ENCODE measurements at places on chromosomes 3 and 15.
A peak's percentile ranks its signal among the peaks of the same experiment; 100 is the strongest.

- no peak for DNase-seq
These were observed 35.1 kb upstream of the ADPGK start for GRCh38 chr15:72818632-72819031.

DNA sequence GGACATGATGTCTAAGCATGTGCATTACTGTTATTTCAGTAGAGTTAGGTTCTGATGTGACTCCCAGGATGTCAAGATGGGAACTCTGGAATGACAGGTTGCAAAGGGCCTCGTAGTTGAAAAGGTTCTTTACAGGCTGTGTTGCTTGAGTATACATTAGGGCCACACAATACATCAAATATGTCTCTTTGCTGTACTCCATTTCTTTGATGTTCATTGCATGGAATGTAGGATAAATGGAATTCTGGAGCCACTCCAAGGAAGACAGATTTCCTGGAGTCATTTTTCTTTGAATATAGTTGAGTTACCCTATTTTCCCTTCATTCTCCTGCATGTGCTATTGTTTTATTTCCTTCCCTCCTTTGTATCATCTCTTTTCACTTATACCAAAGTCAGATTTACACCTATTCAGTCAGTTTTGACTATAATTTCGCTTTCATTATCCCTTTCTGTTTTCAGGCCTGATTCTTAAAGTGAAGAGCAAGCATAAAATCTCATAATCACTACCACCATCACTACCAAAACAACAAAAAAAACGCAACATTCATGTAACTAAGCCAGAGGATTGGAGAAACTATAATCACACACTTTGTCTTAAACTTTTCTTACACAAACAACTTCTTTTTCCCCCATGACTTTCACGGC, 61.2 kb upstream of the PTX3 start:
- DNase-seq = no peak

- peak; percentile 2 for DNase-seq
These were observed 83.0 kb downstream of the WNT7A start for GRCh38 chr3:13796701-13797460.

- peak; percentile 100 for DNase-seq
These were observed at the start of gene IREB2 for GRCh38 chr15:78437762-78438618. Gene IREB2 (plus strand): TSS chr15:78438216. CDS start chr15:78438338, 122 bp downstream.

GRCh38 chr3:196689941-196690660, 21.9 kb downstream of the CEP19 start:
- peak; percentile 24 for DNase-seq

DNA sequence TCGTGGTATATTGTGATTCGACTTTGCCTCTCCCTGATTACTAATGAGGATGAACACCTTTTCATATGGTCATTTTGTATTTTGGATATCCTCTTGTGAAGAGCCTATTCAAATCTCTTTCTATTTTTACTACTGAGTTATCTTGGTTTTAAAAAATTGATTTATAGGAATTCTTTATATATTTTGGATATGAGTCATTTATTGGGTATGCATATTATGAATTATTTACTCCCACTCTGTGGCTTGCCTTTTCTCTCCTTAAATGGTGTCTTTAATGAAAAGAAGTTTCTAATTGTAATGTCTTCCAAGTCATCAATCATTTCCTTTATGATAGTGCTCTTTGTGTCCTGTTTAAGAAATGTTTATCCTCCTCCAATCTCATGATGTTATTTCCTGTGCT, 191.5 kb upstream of the DPH6 start:
- no peak for DNase-seq

GRCh38 chr3:119034256-119035013, at the start of gene IGSF11:
Gene IGSF11 (minus strand): TSS chr3:119034846. CDS start chr3:119034582, 264 bp downstream.
- peak; percentile 45 for DNase-seq

GRCh38 chr3:181534781-181535221, 176.9 kb upstream of the SOX2 start:
- no peak for DNase-seq

GRCh38 chr3:170012683-170013400, 25.0 kb upstream of the GPR160 start:
- no peak for DNase-seq

GRCh38 chr3:98945101-98945524, 43.6 kb upstream of the DCBLD2 start:
- DNase-seq = no peak

DNA sequence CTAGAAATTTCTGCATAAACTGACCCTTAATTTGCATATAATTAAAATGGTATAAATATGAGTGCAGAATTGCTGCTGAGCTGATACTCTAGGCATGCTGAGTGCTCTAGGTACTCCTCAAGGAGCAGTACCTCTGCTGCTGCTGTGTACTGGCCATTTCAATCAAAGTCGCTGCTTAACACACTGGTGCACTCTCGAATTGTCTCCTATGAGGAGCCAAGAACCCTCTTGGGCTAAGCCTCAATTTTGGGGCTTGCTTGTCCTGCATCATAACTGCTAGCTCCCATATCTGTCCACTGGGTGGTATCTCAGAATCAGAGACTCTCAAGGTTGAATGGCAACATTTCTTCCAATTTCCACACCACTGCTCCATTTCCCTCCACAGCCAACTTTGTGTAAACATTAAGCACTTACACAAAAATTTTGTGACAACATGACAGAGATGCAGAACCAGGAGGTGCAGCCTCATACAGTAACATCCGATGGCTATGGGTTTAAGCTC, 82.5 kb downstream of the XXYLT1 start:
- DNase-seq = no peak

DNA sequence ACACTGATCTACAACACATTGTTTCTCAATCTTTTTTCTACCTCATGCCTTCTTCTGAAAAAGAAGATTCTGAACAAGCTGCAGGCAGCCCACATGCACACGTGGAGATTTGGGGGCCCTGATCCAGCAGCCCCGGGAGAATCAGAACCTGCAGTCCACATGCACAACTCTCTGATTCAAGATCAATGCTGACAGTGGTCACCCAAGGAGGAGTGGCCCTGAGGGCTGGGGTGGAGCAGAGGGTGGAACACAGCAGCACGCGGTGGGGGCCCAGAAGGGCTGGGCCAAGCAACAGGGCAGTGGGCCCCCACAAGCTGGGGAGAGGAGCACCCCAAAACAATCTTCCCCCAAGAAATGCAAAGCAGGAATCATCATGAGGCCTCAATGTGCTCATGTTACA, 202.1 kb upstream of the NSMCE3 start:
- DNase-seq = no peak

GRCh38 chr15:64693134-64693533, 82.3 kb downstream of the RBPMS2 start:
- peak; percentile 84 for DNase-seq

DNA sequence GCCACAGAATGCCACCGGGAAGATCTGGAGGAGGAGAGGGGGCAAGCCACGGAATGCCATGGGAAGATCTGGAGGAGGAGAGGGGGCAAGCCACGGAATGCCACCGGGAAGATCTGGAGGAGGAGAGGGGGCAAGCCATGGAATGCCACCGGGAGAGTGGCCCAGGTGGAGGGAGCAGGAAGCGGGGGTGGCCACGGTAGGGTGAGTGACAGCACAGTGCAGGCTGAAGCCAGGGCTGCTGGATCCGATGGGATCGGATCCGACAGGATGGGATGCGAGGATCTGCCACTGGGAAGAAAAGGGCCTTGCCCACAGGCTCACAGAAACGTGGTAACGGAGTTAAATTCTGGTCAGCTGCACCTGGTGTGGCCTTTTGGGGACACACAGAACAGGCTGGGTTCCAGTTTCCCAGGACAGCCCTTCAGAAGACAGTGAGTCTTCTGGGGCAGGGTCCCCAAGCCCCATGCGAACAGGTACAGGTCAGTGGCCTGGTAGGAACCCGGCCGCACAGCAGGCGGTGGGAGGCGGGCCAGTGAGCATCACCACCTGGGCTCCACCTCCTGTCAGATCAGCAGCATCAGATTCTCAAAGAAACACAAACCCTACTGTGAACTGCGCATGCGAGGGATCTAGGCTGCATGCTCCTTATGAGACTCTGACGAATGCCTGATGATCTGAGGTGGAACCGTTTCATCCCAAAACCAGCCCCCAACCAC, 58.8 kb downstream of the XXYLT1 start:
- no peak for DNase-seq

DNA sequence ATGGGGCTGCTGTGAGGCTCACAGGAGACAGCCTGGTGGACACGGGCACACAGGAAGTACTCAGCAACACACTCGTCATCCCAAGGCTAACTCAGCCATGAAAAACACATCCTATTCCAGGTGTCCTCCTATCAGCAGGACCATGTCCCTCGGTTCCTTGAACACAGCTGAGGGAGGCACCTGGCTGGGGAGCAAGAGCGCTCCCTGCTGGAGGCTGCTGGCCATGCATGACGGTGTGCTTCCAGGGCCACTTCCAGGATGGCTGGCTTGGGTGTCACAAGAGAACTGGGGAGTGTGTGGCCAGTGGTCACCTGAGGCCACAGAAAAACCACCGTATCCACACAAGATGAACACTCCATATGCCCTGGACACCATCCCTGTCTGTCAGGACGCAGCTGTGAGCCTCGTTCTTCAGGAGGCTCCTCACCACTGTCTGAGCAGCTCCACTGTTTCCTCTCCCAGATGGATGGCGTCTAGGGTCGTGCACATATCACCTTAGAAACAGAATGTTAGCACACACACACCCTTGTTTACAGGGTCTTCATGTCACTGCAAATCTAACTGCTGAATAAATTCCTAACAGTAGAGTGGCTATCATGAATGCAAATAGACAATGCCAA, 31.0 kb downstream of the POC1A start:
- DNase-seq = peak; percentile 84

DNA sequence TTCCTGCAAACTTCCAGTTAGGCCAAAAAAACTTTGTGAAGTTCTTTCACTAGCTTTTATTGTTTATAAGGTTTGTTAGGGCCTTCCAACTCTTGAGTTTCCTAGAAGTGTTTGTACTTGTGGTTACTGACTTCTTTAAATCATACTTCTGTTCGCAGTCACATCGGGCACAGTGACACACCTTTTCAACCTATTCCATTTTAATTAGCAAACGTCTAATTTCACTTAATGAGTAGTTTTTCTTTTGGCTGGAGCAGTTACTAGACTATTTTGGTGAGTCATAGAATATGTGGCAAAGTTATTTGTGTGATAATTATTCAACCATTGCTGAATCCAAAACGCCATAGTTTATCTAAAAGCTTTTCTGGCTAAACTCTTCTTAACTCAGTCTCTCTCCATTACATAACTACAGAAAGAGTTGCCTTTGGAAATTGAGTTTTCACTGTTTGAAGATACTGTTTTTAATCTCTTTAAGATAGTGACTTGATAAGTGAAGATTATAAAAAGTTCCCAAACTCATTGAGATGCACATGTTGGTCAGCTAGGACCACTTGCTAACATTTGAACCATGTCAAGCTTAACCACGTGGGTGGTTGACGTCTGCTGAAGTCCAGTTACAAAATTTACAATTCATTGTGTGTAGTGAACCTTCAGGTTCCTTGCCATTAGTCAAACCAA, 21.5 kb downstream of the CNOT10 start:
- DNase-seq = no peak

- DNase-seq = no peak
These were observed 12.5 kb downstream of the PLA2G4B start for GRCh38 chr15:41851167-41851523.

- DNase-seq = no peak
These were observed 9.0 kb upstream of the SLCO2A1 start for GRCh38 chr3:134038716-134039115.

GRCh38 chr15:25900901-25901300, 37.8 kb upstream of the ATP10A start:
- peak; percentile 82 for DNase-seq

GRCh38 chr15:68510558-68510957, 68.2 kb upstream of the CORO2B start:
- no peak for DNase-seq

- DNase-seq = no peak
These were observed 143.3 kb upstream of the GMNC start for GRCh38 chr3:191005790-191006189.

DNA sequence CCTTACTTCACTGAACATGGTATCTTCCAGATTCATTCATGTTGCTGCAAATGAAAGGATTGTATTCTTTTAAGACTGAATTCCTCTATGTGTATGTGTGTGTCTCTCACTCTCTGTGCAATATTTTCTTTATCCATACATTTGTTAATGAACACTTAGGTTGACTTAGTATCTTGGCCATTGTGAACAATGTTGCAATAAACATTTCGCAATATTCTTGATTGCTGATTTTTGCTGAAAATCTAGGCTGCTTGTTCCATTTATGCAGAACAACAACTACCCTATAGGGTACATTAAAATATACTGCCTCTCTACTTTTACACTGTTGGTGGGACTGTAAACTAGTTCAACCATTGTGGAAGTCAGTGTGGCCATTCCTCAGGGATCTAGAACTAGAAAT, 732.4 kb downstream of the CADM2 start:
- DNase-seq = no peak

DNA sequence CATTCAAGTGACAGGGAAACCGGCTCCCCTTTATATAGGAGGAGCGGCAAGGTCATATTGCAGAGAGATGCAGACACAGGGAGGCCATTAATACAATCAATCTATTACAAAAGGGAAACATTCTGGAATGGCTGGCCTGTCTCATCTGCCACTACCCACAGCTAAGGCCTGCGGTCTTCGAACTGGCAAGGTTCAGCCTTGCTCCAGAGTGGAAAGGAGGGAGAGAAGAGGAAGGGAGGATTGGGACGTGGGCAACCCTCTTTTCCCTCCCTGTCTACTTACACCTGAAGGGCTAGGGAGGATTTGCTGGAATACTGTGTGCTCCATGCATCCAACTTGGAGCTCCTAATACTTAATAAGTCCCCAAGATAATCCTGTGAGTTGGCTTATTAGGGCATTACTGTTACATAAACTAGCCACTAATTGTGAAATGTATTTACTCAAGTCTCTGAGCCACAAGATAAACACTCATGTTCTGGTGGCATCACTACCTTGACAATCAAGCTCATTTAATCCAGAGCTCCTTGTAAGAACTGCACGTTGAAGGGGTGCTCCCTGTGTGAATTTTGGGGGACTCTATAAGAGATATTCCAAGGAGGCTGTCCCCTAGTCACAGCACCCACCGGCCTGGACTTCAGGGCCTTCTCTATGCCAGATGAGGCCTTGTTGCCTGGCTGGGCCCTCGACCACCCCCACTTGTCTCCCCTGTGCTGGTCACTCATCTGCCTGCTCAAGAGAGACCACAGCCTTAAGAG, 19.7 kb upstream of the CCDC174 start:
- DNase-seq = no peak

DNA sequence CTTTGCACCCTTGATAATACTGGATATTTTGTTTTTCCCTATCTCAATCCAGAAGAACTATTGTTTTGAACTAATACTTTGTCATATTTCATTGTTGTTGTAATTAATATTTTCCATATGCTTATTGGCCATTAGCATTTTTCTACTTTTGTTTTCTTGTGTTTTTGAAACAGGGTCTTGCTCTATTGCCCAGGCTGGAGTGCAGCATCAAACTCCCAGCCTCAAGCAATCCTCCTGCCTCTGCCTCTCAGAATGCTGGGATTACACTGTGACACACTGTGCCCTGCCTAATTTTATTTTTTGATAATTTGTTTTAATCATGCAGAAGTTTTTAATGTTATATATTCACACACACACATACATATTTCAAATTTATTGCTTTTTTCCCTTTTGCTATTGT, 3.4 kb upstream of the RPS27L start:
- DNase-seq = no peak

- DNase-seq = no peak
These were observed 8.1 kb downstream of the CISH start for GRCh38 chr3:50603261-50604109.

Measured in suppressor macrophage (primary cell).